Activated T-cell treated with anti-CD3 and anti-CD28 coated beads, Interleukin-2, amount 50 U/mL, for 72 hours (primary cell): ENCODE measurements at places on chromosomes 5 and 9.

GRCh38 chr9:79325501-79325900 lies 246.3 kb upstream of the TLE4 start:
- DNase-seq = no peak

GRCh38 chr5:107919361-107919760 lies 248.6 kb upstream of the EFNA5 start:
- no peak for DNase-seq

- no peak for DNase-seq
These were observed 16.2 kb downstream of the LAMC3 start for GRCh38 chr9:131024978-131025868.

DNA sequence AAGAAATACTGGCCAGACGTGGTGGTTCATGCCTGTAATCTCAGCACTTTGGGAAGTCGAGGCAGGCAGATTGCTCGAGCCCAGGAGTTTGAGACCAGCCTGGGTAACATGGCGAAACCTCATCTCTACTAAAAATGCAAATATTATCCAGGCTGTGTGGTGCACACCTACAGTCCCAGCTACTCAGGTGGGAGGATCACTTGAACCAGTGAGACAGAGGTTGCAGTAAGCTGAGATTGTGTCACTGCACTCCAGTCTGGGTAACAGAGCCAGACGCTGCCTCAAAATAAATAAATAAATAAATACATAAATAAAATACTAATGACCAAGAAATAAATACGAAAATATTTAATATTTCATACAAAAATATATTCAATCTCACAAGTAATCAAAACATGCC lies 18.8 kb downstream of the KLF9 start:
- no peak for DNase-seq

DNA sequence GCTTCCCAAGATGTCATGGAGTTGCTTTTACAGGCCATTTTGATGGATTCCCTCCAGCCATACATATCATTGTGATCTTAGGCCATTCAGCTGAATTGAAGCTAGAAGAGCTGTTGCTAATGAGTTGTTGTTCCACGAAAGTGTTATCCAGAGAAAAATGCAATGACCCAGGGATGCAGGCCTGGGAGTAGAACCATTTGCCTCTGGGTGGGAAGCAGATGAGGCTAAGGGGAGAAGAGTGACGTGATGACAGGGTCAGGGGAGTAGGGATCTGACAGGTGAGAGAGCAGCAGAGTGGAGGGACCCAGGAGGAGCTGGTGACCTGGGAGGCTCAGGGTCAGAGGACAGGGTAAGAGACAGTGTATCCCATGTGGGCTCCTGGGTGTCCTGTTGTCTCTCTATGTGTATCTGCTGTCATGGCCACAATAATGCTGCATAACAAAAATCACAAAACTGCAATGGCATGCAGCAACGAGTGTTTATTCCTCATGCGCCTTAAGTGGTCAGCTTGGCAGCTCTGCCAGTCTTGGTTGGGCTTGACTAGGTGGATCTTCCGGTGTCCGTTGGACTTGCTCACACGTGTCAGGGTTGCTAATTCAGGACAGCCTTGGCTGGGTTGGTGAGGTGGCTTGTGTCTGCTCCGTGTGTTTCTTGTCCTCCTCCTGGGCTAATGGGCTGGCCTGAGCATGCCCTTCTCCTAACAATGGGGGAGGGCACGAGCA lies 90.6 kb downstream of the LIFR start:
- no peak for DNase-seq

GRCh38 chr5:169097374-169098326 lies 203.3 kb downstream of the SLIT3 start:
- no peak for DNase-seq
